ENCODE measurements at places on chromosomes 1 and 21.
A peak's percentile ranks its signal among the peaks of the same experiment; 100 is the strongest.

GRCh38 chr1:25034736-25035522, 104.9 kb upstream of the RUNX3 start:
- no peak for DNase-seq

DNA sequence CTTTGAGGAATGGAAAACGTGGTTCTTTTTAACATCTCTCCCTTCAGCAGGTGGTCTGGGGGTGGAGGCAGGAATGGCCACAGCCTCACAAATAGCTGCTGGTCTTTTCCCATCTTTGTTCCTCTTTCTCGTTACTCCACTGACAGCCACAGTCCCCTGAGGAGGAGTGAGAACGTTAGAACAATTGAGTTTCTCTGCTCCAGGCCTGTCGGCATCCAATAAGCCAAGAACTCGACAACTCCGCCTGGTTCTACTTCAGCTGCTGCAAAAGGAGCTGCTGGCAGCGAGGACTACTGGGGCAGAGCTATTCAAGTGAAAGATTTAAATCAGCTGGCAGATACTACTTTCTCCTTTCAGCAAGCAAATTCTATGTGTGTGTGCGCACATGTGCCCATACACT, 169.5 kb upstream of the GALNT2 start:
- no peak for DNase-seq

DNA sequence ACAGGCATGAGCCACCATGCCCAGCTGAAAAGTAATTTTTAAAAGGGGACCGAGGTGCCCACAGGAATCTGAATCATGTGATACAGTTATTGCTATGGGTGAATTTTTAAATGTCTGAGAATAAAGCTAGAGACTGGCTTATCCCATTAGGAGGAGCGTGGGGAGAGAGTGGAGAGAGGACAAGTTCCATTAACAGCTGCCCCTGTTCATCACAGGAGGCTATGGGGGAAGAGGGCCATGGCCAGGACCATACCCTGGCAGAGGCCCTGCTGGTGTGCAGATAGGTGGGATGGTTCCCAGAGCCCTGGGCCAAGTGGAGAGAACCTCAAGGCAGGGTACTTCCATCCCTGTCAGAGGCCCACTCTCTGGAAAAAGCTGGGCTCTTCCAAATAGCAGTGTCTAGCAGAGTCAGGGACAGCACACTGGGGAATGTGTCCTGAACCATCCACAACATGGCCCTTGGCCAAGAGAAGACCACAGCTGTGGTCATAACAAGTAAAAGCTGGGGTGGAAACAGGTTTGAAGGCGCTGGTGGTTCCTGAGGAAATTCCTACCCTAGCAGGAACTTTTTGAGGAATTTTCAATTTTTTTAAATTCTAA, 13.7 kb upstream of the ZNF691 start:
- DNase-seq = no peak

GRCh38 chr1:240602189-240602588, 9.8 kb downstream of the GREM2 start:
- no peak for DNase-seq

GRCh38 chr1:207854001-207854400, 56.9 kb downstream of the CD34 start:
- no peak for DNase-seq

DNA sequence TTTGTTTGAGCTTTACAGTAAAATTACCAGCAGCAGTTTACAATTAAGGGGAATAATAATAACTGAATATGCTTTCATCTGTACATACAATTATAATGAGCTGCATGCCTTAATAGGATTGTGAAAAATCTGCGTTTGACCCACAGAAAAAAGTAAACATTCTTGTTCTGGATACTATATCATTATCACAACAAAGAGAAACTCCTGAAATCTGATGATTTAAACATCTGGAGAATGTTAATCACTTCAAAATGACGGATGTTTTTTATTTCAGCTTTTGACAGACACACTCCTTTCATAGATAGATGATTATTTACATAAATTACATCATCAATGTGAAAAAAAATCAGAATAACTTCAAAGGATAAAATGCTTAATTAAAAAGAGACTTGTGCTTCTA, 58.5 kb downstream of the TYW3 start:
- DNase-seq = no peak

- no peak for DNase-seq
Observed at GRCh38 chr1:231778009-231778719, 151.6 kb downstream of the DISC1 start.

DNA sequence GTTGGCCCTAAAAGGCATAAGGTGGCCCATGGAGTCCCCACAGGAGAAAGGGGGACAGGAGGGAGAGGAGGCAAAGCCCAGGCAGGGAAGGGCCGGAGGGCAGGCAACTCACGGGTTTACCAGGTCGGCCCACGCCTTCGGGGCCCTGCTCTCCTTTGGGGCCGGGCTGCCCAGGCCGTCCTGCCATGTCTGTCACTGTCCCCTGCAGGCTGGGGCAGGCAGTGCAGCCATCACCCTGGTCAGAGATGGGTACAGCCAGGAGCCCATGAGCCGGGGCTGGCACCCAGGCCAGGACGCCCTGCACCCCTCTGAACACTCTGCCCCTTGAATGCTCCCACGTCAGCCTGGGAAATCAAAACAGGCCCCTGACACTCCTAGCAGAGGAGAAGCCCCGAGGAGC, 19.8 kb downstream of the COL16A1 start:
- no peak for DNase-seq

DNA sequence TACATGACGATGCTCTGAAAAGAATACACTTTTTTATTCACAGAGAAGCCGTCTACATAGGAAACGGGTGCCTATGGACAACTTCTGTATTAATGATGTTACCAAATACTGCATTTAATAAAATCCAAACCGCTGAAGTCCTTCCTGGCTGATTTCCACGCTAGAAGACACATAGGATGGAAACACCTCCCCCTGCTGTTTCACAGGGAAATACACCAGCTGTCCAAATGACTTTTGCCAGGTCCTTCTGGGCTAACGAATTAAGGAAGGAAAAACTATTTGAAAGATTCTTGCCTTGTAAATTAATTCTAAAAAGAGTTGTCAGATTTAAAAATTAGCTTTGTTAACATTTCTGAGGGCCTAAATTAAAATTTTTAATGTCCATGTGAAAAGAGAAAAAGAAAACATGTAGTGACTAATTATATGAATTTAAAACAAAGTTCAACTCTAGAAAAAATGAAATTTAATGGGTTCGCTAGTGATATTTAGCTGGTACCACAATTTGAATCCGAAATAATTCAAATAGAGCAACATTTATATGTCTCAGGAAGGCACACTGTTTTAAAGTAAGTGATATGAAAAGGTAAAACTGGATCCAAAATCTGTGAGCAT, 146.0 kb downstream of the RERE start:
- DNase-seq = peak; percentile 32

DNA sequence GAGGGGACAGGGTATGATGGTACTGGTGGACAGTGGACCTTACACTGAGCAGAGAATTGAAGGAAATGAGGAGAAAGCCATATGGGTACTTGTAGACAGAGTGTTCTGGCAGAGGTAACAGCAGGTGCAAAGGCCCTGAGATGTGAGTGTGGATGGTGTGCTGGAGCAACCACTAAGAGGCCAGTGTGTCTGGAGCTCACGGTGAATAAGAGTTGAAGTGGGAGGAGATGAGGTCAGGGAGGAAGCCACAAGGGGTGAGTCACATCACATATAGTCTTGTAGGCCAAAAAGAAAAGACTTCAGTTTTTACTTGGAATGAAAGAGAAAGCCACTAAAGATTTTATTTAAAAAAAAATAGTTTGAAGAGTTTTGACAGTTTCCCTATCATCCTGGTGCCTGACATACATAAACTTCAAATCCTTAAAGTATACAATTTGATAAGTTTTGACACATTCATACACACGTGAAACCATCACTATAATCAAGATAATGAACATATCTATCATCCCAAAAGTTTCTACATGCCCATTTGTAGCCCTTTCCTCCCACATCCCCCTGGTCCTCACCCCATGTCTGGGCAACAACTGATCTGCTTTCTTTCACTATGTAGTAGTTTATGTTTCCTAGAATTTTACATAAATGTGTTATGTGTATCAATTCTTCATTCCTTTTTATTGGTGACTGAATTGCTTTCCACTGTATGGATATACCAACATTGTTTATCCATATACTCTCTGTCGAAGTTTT, 148.4 kb downstream of the GPATCH2 start:
- no peak for DNase-seq

GRCh38 chr1:38833146-38833545, 26.4 kb downstream of the RRAGC start:
- no peak for DNase-seq

DNA sequence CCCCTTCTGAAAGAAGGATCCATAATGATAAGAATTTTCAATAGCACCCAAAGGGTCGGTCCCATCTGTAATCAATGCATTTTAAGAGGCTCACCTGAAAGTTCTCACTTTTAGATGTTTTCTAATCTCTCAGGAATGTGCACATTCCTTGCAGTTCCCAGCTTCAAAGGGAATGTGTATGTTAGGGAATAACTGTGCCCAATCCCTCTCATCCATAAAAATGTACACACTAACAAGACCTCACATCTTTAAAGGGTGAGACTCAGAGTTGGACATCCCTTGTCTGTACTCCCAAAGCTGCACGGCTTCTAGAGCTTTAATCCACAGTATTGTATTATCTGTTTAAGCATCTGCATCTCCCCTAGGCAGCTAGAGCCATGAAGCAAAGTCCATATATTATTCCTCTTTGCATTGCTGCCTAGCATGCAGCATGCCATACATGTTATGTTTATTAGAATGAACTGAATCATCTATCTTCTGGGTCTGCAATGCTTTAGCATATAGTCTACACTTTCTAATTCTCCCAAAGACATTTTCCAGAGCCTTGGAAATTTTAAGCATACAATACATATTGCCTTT, 9.3 kb upstream of the CCN1 start:
- no peak for DNase-seq

GRCh38 chr1:46380508-46380907, 13.6 kb upstream of the FAAH start:
- no peak for DNase-seq

- no peak for DNase-seq
Observed at GRCh38 chr1:178486100-178487069, 10.4 kb downstream of the CLEC20A start.

- no peak for DNase-seq
Observed at GRCh38 chr1:242784084-242784483, 259.6 kb upstream of the PLD5 start.

GRCh38 chr1:32716312-32717148, 14.0 kb upstream of the SYNC start:
- no peak for DNase-seq

- no peak for DNase-seq
Observed at GRCh38 chr1:8643542-8644536, 173.6 kb downstream of the RERE start.

DNA sequence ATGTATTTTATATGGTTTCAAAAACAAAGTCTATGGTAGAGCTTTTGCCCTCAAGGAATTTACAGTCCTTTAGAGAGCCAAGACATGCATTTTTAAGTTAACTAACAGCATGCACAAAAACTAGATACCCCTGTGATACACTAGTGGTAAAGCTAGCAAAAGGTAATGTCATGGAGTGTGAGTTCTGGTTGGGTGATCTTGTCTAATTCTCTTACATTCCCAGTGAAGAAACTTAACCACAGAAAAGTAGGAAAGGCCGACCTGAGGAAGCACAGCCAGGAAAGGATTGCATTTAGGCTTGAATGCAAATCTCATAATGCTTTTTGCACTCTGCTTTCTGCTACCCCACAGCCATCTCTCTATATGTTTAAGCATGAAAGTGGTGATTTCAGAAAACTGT, 202.2 kb downstream of the ROR1 start:
- no peak for DNase-seq

DNA sequence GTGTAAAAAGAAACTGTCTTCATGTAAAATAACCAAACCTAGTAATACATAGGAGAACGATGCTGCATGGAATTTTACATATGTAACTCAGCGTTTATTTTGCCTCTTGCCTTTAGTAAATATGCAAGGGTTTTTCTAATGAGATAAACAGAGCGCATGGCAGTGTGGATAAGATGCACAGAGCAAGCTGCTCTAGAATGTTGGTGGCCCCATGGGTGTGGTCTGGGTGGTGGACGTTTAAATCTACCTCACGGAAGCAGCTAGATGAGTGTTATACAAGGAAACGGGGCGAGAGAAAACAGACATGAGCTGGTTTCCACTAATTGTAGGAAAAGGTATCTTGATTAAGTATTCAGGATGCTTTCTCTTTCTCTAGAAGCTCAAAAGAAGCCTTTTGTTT, 205.9 kb downstream of the DSCAM start:
- no peak for DNase-seq

GRCh38 chr1:70319750-70320149, 34.8 kb downstream of the ANKRD13C start:
- no peak for DNase-seq

- no peak for DNase-seq
Observed at GRCh38 chr1:84425150-84425896, 27.0 kb downstream of the DNASE2B start.

DNA sequence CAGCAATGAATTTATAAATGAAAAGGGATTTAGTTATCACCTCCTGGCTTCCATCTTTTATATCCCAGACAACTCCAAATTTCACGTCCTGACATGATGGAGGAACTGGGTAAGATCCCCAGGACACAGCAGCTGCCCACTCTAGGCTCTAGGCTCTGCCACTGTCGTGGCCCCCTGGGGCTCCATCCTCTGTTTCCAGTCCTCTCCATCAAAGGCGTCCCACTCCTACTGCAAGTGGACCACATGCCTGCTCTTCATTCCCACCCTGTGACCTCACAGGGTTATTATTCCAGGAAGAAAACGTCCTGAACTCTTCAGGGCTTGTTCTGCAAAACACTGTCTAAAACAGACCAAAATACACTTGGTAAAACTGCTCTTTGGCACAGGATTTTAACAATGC, 11.9 kb downstream of the URB1 start:
- DNase-seq = no peak

- DNase-seq = peak; percentile 91
Observed at GRCh38 chr1:165288350-165289120, 68.0 kb downstream of the LMX1A start.

GRCh38 chr1:227891223-227891954, 56.3 kb downstream of the WNT9A start:
- no peak for DNase-seq

DNA sequence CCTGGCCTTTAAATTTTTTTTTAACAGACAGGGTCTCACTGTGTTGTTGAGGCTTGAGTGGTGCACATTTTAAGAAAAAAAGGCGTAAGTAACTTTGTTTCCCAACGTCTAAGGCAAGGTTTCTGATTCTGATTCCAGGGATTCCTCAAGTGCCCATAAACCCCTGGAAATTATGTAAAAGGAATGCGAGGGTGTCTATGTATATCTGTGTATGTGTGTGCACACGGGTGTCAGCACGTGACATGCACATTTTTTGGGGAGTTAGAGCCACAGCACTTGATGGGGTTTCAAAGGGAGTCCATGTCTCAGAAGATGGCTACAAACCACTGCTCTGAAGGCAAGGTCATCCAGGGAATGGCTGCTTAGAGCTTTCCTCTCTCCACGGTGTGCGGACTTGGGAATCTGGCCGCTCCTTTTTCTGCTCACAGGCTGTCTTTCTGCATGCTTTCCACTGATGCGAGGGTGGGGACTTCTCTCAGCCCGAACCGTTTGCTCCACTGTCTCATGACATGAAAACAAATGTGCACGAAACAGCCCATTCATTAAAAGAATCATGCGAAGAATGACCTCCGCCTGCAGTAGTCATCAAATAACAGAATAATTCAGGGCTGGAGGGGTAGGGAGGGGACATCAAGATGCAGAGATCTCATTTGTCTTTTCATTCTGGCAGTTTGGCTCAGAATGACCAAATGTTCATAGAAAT, 18.7 kb upstream of the RERE start:
- DNase-seq = no peak

- no peak for DNase-seq
Observed at GRCh38 chr1:222852326-222852725, 37.5 kb downstream of the DISP1 start.

All from NCI-H1694 (cell line).